ENCODE measurements at places on chromosomes 7 and 10.

- no peak for DNase-seq
Measured at GRCh38 chr7:20085086-20085485, 132.1 kb downstream of the MACC1 start.

DNA sequence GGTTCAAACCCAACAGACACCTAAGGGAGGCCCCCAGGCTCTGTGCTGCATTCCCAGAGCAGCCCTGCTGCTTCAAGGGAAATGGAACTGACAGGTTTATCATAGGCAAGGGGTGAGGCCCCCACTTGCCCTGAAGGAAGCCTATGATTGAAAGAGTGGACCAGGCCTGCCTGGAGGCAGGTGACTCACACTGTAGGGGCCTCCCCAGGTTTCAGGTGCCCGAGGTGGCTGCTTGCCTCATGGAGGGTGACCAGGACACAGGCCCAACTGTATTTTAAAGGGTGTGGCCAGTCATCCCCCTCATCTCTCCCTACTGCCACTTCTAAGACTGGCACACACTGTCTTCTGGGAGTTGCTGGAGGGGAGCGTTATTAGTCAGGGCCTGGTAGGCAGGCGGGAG lies 85.4 kb downstream of the ATXN7L1 start:
- DNase-seq = no peak

- no peak for DNase-seq
Measured at GRCh38 chr7:90710466-90710850, 114.3 kb downstream of the CDK14 start.

DNA sequence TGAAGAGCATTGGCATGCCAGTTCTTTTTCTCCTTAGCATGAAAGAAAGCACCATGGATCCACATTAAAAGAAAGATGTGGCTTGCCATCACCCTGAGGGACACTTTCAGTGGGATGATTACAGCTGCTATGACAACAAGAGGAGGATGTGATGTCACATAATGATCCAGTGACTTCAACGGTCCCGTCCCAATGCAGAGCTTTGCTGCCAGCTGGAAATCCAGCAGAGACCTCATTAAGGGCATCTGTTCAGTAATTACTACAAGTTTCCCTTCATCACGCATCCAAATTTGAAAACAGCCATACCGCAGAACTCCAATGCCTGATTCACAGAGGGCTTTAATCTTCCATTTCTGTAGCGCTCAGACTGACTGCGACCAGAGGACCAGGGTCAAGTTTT lies 206.6 kb downstream of the LSM5 start:
- no peak for DNase-seq

DNA sequence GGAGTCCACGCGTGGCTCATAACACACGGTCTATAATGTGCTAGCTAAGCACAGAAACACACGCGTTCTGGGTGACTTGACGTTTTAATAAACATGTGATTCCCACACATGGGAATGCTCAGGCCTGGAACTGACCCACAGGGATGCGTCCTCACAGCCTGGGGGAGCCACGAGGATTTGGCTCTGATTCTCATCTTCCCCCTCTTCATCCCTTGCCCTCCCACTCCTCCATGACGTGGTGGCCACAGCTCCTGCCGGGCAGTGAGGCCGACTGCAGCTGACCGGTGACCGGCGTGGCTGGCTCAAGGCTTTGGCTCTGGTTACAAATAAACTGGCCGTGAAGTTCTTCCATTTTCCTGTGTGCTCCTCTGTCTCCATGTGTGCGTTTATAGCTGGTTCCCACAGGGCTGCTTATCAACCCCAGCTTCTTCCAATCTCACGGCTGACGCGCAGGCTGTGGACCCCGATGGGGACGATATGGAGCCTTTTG lies 40.9 kb upstream of the KLF6 start:
- no peak for DNase-seq

DNA sequence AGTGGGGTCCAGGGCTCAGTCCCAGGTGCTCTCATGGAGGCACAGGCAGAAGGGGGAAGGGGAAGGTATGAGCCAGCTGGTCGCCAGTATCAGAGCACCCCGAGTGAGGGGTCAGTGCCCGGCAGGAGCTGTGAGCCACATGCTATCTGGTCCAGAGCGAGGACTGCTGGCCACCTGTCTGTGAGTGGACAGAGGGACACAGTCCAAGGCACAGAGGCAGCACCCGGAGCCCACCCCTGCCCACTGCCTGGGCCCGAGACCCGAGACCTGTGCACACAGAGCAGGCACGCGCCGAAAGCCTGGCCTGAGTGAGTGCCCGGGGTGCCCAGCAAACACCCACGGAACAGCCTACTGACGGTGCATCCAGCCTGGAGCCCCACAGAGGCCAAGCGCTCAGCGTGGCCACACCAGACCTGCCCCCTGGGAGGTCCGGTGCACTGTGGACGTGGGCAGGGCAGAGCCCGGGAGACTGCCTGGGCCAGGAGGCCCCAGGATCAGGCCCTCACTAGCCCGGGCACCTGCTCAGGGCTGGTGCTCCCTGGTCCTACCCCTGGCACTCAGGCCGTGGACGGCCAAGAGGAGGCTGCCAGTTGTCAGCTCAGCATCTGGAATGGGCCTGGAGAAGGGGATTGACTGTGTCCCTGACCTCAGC lies 29.4 kb downstream of the ADGRA1 start:
- no peak for DNase-seq

DNA sequence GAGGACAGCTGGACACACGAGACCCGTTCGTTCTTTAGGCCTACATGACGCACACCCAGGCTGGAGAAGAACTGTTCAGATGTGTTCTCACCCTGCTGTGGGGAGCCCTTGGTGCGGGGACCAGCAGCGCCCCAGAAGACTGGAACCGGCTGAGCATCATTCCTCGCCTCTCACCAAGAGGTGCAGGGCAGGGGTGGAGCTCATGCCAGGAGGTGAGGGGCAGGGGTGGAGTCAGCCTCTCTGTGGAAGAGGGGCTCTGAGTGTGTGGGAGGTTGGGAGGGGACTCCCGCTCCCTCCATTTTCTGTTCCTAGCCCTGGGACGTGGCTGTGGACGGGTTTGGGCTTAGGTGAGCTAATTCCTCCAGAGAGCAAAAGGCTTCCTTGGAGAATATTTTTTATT lies 66.0 kb upstream of the SHH start:
- DNase-seq = no peak

DNA sequence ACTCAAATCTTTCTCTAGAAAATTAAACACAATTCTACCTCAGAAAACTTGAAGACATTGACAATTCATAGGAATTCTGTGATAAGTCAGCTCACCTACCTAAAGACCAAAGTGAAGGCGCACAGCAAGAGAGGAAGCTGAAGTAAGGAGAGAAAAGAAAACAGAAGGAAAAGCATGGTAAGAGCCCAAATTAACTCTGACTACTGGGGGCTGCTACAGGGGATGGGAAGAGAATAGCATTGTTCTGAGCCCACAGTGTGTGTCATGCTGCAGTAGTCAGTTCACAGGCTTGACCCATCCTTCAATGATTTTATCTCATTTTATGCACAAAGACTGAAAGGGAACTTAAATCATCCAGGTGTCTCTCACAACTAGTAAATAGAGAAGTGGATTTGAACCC lies 111.3 kb downstream of the PTEN start:
- no peak for DNase-seq

GRCh38 chr10:112471878-112472487 lies 25.0 kb downstream of the VTI1A start:
- no peak for DNase-seq

DNA sequence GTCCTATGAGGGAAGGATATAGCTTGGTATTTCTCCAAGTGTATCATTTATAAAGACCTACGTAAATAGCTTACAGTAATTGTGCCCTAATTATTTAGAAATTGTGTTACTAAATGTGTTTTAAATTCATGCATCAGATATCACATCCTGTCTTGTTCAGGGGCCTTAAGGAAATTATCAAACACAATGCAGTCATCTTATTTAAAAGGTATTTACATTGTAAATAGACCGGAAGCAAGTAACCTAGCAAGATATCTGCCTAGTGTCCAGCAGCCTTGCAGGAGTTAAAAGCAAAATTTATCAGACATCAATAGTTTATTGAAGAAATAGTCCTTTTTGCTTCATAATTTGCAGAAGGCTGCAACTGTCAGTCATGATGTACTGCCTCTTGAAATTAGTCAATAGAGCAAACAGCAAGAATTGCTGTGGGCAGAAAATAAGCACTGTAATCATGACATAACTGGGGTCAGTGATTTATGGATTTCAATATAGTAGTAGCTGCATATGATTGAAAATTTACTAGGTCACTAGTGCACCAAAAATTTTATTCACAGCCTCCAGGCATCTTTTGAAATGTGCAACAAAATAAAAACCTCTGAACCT lies 23.1 kb downstream of the GLRX3 start:
- no peak for DNase-seq

DNA sequence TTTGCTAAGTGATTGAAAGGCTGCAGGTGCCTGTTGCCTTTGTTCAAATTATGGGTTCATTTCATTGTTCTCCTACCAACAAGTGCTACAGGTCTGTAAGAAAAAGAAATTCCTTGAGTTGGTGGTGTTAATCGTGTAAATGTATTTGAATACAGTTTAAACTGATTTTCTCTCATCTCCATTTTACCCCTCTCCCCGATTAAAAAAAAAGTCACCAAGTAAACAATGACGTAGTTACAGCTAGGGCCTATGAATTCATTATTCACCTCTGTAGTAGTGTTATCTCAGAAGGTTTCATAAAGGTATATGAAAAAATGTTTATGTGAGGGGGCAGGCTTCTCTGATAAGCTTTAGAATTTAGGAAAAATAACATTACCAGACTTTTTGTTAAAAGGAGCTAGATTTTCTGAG lies 1.1 kb downstream of the REEP3 start:
- DNase-seq = no peak

DNA sequence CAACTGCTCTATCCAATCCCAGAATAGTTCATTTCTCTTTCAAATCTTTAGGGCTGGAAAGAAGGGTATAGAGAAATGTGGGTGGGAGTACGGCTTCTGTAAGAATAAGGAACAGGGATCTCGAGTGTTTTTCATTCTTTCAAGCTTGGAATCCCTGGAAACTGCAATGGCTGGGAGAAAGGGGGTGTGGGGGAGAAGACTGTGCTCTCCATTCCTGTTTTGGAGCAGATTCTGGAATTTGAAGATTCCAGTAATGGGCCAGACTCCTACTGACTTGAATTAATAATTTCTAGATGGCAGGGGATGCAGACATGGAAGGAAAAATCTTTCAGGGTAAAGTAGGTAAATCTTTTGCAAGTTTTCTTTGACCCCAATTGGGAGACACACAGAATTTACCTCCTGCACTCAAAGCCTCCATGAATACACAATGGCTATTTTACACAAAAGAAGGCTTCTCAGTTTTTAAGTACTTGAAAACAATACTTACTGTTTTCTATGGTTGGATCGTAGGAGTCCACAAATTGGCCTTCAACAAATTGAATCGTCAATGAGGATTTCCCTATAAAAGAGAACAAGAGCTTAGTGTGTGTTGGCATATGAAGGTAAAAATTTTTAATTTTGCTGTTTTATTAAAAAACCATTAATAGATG lies 29.1 kb downstream of the RHEB start:
- no peak for DNase-seq

DNA sequence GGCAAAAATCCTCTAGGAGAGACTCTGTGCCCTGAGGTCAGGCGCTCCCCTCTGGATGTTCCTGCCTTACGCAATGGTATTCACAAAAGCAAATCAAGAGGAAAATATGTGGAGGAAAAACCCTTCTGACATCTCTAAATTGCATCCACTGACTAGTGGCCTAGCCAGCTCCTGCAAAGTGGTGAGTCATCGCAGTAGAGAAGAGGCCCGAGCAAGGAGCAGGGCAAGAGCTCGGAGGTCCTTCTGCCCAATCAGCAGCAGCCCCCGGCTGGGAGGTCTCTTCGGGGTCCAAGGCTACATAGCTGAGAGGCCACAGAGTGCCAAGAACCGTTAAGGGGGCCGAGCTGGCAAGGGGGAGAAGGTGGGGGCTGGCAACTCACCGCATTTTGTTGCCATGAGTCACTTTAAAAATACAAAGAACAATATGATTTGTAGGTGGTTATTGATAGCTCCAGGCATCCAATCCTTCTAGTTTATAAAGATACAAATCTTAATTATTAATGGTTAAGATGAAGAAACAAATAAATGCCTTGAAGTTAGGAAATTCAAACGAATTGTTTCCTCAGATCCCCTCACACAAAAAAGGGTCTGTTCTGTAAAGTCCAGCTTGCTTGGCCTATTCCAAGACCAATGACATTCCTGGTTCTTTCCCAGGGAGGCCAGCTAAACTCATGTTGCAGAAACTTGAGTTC lies 161.6 kb downstream of the PKD1L1 start:
- peak; percentile 30 for DNase-seq

DNA sequence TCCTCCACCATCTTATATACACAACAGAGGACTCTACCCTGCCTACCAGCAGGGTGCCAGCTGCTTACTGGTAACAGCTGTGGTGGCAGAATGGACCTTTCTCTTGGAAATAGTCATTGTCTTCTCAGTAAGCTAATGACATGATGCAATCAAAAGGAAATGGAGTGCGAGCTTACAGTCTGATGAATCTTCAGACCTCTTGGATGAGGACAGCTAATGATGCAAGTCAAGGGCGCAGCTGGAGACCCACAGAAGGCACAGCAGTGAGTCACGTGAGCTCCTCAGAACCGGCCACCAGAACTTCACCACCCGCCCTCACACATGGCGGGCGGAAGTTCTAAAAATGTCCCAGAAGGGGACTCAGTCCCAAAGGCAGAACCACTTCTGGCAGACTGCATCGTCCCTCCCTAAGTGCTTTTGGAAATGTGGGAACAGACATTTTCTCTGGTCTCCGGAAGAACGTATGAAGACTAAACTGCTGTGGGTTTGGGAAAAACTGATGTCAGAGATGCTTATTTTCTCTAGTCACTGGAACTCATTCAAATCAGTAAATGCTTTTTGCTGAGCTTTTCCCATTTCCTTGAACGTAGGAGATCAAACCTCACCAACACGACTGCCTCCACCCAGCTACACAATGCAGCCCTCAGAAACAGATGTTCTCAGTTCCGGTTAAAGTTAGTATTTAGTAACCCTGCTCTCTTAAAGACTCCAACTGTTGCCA lies 96.4 kb downstream of the FAS start:
- no peak for DNase-seq

GRCh38 chr7:12386313-12386740 lies 17.3 kb downstream of the VWDE start:
- DNase-seq = no peak
